ENCODE measurements at places on chromosomes 16 and 17.

DNA sequence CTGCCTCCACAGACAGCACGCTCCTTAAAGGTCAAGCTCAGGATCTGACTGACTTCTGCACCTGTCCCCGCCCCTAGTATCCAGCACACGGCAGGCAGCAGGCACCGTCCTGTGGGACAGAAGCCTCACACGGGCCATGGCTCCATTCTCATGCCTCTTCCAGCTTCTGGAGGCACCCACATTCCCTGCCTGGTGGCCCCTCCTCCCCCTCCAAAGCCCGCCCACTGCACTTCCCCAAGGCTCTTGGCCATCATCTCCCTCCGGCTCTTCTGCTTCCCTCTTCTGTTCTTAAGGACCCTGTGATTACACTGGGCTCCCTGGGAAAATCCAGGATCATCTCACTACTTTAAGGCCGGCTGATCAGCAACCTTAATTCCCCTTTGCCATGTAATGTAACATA, 3.5 kb downstream of the CANT1 start:
- DNase-seq, result no peak

- no peak for DNase-seq
Observed at GRCh38 chr17:44780845-44781480, 22.2 kb downstream of the ADAM11 start.

GRCh38 chr17:31092475-31093064, 2.2 kb upstream of the NF1 start:
- DNase-seq, result no peak

- DNase-seq, result no peak
Observed at GRCh38 chr17:57408071-57408811, 151.9 kb downstream of the MSI2 start.

GRCh38 chr17:13346996-13347762, 254.6 kb downstream of the HS3ST3A1 start:
- DNase-seq, result no peak

- DNase-seq, result no peak
Observed at GRCh38 chr16:67645397-67646121, 615 bp downstream of the CARMIL2 start.

GRCh38 chr16:73051226-73051625, 3.3 kb upstream of the ZFHX3 start:
- DNase-seq, result no peak

GRCh38 chr16:66357523-66357928, 9.0 kb upstream of the CDH5 start:
- no peak for DNase-seq

DNA sequence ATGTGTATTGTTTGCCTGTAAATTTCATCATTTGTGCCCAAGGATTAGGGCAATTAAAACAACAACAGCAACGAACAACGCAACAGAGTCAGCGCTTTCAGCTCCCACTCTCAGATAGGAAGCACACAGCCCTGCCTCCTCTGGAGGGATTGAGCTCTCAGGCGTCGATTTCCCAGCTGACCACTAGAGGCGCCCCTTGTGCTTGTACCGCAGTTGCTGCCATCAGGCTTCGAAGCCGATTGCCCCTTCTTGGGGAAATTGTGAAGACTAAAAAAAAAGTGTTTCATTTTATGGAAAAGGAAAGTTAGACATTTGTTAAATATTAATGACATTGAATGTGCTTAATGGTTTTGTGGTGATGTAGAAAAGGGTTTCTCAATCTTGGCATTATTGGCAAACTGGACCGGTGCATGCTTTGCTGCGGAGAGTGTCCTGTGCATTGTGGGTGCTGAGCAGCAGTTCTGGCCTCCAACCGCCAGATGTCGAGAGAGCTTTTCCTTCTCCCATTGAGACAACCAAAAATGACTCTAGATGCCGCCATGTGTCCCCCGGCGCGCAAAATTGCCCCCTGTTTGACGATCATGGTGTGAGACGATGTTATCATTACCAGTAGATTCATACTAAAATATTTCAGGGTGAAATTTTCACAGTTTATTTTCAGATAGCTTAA, 650.4 kb upstream of the RBFOX1 start:
- DNase-seq, result no peak
